ENCODE measurements at places on chromosomes 16 and 17. TPM values are rescaled to one million over a fixed set of nuclear protein-coding genes. Genes with fewer than 3 reads are reported as not detected.
A peak's percentile ranks its signal among the peaks of the same experiment; 100 is the strongest.

- DNase-seq: no peak
Observed at GRCh38 chr17:32266051-32266388, 388 bp downstream of the RHBDL3 start.

DNA sequence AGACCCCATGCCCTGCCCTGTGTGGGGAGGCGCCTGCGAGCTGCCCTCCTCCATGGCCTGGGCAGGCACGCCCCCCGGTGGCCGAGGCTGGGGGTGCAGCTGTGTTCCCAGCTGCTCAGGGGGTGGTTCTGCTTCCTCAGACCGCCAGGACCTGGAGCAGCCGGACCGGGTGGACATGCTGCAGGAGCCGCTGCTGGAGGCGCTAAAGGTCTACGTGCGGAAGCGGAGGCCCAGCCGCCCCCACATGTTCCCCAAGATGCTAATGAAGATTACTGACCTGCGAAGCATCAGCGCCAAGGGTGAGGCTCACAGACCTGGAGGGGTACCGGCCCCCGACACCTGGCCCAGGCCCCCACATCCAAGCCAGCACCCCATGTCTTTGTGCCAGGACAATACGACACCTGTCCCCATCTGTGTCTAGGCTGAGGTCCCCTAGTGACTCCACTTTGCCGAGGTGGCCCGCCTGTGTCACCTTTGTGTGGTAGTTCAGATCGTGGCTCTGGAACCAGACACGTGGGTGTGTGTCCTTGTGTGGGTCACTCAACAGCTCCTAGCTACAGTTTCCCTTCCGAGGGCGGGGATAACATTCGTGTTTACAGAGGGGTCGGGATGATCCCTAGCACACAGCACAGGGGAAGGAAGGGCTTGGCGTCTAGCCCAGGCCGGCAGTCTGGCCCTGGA is 9.3 kb downstream of the GJD3 start:
- peak; percentile 91 for DNase-seq

DNA sequence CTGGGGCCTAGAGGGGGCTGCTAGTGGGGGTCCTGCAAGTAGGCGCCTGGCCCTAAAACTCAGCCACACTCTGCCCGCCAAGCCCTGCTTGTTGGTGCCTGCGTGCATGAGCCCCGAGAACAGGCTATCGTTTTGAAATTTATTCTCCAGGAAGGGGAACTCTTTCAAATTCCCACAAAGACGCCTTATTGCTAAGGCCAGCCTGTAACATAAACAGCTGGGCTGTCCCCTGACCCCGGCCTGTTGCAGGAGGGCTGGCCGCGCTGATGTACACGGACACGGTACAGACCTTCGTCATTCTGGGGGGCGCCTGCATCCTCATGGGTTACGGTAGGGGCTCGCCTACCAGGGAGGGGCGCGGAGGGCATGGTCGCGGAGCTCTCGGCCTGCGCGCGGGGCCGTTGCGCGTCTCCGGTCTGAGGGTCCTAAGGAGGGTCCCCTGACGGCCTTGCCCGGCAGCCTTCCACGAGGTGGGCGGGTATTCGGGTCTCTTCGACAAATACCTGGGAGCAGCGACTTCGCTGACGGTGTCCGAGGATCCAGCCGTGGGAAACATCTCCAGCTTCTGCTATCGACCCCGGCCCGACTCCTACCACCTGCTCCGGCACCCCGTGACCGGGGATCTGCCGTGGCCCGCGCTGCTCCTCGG is 4.3 kb downstream of the SLC5A2 start:
- DNase-seq: no peak

- no peak for DNase-seq
Observed at GRCh38 chr17:15882777-15883176, 62.2 kb upstream of the ADORA2B start.

GRCh38 chr17:78803186-78803845 is 21.2 kb upstream of the CYTH1 start:
- DNase-seq: no peak

GRCh38 chr16:75627851-75628250 is 4.8 kb upstream of the ADAT1 start:
- DNase-seq: no peak

The LLGL2 gene
- 3.4 TPM for total RNA-seq

The GINS3 gene
- total RNA-seq: 22.2 TPM

Data from neural crest cell (in vitro differentiated cells).